Fibroblast of skin of right biceps (primary cell): ENCODE measurements at places on chromosomes 5 and 9.

GRCh38 chr9:129826344-129826743 lies 2.4 kb upstream of the TOR1A start:
- DNase-seq, result no peak

- DNase-seq, result peak; percentile 56
These were observed 70.5 kb downstream of the ADAMTSL1 start for GRCh38 chr9:18544456-18544855.

- no peak for DNase-seq
These were observed 417.7 kb upstream of the POU5F2 start for GRCh38 chr5:94159144-94159543.

DNA sequence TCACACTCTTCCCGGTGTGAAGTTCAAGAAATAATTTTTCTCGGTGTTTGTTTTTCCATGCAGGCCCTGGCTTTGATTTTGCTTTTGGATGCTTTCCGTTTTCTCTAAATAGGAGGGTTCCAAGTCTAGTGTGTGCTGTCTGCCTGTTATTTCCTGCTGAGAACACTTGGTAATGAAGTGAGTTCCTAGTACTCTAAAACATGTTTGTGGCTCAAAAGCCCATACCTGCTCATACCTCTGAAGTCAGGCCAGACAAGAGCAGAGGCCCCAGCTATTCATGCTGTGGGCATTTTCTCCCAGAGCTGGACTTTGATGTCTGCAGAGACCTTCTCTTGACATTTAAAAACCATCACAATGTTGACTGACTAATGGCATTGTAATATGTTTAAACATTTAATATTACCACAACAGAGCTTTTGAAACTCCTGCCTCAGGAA lies 211.2 kb downstream of the GOLPH3 start:
- DNase-seq, result peak; percentile 36

DNA sequence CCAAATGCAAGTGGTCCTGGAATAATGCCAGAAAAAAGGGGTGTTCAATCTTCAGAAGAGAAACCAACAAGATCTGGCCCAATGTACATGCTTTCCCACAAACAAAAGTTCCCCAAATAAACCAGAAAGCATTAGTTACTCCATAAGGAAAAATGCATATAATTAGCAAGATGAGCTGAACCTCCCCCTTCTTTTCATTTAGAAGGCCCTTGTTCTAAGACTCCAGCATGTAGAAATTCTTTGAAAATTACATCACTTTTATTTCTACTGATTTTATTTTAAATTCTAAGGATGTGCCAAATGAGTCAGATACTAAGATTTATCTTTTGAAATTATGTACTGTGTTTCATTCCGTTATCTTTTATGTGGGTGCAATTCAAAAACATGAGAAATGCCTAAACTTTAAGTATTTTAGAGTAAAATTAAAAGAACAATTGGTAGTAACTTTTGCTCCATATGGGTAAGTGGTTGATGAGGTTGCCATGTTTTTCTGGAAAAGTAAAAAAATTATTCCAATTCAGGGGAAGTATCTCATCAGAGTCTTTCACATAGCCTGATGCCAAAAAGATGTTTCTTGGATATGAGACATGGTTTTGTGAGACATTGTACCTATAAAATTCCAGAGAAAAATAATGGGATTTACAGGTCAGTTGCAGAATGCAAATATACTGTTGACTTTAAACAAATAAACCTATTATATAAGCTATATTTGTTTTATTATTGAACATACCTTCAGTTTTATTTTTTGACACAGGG lies 106.5 kb upstream of the CCDC112 start:
- peak; percentile 85 for DNase-seq

DNA sequence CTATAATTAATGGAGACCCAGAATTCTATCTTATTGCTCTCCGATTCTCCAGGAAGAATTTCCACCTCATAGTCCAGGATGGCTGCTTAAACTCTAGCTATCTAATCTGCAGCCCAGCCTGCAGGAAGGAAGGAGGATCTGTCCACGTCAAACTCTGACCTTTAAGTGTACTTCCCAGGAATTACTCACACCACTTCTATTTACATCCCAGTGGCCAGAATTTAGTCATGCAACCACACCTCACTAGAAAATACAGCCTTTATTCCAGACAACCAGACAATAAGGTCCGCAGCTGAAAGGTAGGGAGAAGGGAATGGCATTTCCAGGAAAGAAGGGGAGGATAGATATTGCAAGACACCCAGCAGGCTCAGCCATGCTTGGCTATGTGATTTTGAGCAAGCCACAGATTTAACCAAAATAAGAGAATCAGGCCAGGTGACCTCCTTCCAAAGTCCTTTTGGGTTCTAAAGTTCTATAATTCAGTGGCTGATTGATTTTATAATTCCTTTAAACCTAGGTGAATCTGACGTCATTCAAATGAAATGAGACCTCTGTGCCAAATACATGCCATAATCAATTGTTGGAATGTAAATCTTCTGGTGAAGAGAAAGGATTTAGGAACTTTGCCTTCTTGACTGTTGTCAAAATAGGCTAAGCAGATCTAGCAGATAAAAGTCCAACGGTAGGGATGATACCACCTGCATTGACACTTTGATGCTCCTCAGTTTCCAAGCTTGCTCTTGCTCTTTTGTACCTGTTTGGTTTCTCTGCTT lies 3.7 kb upstream of the DENND1A start:
- peak; percentile 25 for DNase-seq

DNA sequence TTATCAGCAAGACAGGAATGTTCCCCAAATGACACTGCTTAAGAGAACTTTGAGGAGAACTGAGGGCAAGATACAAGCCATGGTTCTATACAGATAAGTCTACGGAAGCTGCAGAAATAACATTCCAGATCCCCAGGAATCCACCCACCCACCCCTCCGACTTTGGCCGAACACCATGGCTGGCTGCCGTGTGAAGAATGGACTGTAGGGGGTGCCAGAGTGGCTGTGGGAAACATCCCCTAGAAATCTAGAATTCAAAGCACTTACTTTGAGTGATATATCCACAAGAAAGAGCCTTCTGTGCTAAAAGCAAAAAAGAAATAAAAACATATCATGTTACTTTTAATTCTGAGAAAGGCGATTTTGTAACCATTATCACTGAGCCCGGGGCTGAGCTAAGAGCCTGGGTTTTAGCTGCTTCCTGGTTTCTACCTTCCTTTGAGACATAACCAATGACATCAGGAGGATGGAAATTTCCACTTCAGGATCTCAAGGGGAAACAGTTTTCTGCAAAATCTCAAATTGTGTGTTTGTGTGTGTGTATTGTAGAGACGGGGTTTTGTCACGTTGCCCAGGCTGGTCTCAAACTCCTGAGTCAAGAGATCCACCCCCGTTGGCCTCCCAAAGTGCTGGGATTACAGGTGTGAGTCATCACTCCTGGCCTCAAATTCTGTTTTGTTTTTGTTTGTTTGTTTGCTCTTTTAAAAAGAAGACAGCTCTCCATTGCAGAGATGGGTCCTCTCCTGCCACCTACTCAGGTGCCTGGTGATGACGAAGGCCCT lies 36.4 kb downstream of the GGTA1 start:
- peak; percentile 8 for DNase-seq

- DNase-seq, result peak; percentile 60
These were observed 6.5 kb upstream of the MAT2B start for GRCh38 chr5:163498886-163499285.

DNA sequence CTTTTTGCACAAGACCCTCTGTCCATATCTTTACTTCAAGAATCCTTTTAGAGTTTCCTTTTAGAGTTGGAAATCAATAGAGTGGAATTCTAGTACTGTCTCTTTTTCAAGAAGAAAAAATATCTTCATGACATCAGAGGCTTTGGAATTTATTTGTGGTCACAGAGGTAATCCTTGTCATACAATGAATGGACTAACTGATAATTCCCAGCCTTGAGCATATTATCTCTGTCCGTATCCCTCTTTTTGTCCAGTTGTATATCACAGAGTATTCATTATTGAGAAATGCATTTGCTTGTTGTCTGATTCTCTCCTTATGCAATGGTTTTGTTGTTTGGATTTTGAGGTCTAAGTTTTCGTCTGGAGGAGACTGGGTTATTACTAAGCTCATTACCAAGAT lies 82.0 kb upstream of the HAPLN1 start:
- peak; percentile 47 for DNase-seq

GRCh38 chr5:82150559-82150958 lies 127.6 kb downstream of the RPS23 start:
- peak; percentile 16 for DNase-seq

GRCh38 chr9:84937180-84937579 lies 267.7 kb downstream of the NTRK2 start:
- DNase-seq, result no peak

GRCh38 chr9:107751567-107752210 lies 262.1 kb upstream of the KLF4 start:
- DNase-seq, result peak; percentile 83

- DNase-seq, result peak; percentile 26
These were observed 159.2 kb downstream of the CDC42SE2 start for GRCh38 chr5:131423056-131423455.

DNA sequence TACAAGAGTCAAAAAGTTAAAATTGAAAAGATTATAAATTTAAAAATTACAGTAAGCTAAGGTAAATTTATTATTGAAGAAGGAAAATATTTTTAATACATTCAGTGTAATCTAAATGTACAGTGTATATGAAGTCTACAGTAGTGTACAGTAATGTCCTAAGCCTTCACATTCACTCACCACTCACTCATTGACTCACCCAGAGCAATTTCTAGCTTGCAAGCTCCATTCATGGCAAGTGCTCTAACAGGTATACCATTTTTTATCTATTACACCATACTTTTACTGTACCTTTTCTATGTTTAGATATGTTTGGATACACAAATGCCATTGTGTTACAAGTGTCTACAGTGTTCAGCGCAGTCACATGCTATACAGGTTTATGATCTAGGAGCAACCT lies 389.7 kb downstream of the RASEF start:
- no peak for DNase-seq

- peak; percentile 12 for DNase-seq
These were observed 356.5 kb downstream of the CCDC171 start for GRCh38 chr9:15909297-15909696.

DNA sequence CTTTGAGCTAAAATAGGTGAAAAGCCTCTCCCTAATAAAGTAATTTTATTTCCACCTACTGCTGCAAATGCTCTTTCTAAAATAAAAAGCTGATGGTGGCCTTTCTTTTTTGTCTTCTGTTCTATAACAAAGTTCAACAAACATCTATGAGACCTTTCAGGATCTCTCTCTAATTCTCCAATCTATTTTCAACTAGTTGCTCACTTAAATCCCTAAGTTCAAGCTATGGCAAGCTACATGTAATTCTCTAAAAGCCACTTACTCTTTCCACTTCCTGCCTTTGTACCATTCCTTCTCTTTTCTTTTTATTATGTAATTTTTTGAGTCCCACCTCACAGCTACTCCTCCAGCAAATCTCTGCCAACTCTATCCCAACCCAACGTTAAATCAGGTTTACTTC lies 20.9 kb downstream of the CHD1 start:
- no peak for DNase-seq

GRCh38 chr9:92402360-92402759 lies 2.0 kb downstream of the OGN start:
- no peak for DNase-seq

- DNase-seq, result no peak
These were observed 11.1 kb downstream of the GRIN1 start for GRCh38 chr9:137149942-137150616.

DNA sequence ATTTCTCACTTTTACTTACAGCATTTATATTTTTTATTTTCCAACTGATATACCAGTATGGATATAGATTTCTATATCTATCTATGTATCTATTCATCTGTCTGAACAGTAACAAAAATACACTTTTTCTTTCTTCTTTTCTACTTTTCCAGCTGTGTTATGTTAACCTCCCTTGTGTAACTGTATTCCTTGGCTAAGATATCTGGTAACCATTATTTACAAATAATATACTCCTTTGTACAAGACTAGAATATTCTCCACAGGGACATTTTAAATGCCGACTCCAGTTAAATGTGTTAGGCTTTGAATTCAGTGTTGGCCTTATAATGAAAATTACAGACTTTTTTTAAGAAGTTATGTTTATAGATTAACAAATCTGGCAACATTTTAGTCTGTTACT lies 168.7 kb downstream of the XRCC4 start:
- no peak for DNase-seq

DNA sequence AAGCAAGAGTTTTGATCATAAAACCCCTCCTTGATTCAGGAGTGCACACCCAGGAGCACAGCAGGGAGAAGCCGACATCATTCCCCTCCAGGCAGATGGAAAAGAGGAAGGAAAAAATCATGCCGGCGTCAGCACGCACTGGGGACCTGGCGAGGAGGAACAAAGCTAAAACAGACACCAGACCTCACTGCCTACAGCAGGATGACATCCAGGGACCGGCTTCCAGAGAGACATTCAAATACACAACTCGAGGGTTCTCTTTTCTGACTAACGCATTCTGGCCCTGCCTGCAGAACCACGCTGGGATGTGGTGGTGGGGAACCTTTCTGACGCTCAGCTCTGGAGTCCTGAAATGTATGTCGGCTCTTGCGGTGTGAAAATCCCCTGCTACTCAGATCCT lies 2.7 kb downstream of the UBAC1 start:
- no peak for DNase-seq

- DNase-seq, result no peak
These were observed 98.2 kb upstream of the RASA1 start for GRCh38 chr5:87169300-87169991.

DNA sequence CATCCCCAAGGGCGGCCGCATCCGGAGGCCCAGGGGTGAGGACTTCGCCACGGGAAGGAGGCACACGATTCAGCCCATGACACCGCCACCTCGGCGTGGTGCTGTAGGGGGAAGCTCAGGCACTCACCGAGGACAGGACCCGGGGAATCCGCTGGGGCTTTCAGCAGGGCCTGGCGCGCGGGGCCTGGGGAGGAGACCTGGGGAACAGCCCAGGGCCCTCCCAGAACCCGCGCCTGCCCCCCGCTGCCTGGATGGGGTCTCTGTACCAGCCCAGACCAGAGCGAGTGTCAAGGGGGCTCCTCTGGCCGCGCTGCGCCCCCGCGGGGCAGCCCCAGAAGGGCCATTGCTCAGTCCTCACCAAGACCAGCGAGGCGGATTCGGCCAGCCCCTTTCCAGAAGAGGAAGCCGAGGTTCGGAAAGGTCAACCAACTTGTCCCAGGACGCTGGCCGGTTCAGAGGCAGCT lies 12.8 kb downstream of the COL23A1 start:
- no peak for DNase-seq

DNA sequence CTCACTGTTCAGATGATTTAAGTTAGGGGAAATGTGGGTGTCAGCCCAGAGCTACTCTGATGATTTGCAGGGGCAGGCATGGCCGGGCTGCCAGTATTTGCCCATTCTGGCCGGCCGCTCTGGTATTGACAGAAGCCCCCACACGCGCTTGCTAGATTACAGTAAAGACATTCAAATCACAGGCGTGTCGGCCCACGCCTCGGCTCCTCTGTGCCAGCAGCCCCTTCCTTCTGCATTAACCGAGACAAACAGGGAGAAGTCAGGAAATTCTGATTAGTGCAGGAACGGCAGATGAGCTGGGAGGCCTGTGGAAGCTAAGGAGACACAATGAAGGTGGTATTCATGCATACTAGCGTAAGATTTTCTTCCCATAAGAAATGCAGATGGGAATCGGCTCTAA lies 113.3 kb downstream of the CRB2 start:
- no peak for DNase-seq

GRCh38 chr9:14395317-14396082 lies 81.6 kb upstream of the NFIB start:
- no peak for DNase-seq
